Fibroblast of the aortic adventitia (primary cell): ENCODE measurements at places on chromosomes 12 and 14.

DNA sequence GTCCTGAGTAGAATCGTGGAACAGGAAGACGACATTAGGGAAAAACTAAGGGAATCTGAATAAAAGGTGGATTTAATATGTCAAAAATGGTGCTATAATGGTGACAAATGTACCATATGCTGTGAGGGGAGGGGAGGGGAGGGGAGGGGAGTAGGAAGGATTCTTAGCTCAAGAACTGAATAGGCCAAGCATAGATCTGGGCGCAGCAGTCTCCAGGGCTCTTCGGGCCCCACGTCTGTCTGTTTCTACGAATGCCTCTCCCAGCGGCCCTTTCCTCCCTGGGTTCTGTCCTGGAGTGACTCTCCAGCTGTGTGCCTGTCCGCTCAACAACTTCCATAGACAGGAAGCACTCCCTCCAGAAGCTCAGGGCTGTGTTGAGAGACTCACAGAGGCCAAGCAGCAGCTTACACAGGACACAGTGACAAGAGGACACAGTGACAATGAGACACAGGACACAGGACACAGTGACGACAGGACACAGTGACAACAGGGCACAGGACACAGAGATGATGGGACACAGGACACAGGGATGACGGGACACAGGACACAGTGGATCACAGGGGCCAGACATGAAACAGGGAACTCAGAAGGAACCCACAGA is 42.4 kb upstream of the PPP2R5C start:
- no peak for DNase-seq

DNA sequence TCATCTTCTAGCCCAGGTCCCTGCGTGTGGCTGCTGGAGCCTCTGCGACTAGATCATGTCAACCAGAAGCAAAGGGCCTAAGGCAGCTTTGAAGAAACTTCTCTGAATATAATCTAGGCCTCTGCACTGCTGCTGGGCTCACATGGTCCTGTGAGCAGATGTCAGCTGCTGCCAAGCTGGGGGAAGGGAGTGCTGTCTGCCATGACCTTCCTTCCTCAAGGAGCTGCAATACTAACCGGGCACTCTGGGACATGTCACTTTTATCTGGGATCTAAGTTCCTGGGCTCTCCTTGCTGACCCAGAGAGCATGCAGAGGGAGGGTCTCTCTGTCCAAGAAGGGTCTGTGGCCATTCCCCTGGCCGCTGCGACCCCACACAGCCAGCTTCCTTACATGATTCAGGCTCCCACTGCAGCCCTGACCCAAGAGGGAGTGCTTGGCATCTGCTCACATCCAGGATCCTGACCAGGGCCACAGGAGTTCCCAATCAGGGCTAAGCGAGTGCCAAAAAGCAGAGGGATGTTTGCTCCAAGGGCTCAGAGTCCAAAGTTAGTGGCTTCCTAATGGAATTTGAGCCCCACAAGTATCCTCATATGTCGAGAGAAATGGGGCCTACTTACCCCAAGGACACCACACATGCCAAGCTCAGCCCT is 74.0 kb downstream of the PLEKHG3 start:
- DNase-seq, result no peak

DNA sequence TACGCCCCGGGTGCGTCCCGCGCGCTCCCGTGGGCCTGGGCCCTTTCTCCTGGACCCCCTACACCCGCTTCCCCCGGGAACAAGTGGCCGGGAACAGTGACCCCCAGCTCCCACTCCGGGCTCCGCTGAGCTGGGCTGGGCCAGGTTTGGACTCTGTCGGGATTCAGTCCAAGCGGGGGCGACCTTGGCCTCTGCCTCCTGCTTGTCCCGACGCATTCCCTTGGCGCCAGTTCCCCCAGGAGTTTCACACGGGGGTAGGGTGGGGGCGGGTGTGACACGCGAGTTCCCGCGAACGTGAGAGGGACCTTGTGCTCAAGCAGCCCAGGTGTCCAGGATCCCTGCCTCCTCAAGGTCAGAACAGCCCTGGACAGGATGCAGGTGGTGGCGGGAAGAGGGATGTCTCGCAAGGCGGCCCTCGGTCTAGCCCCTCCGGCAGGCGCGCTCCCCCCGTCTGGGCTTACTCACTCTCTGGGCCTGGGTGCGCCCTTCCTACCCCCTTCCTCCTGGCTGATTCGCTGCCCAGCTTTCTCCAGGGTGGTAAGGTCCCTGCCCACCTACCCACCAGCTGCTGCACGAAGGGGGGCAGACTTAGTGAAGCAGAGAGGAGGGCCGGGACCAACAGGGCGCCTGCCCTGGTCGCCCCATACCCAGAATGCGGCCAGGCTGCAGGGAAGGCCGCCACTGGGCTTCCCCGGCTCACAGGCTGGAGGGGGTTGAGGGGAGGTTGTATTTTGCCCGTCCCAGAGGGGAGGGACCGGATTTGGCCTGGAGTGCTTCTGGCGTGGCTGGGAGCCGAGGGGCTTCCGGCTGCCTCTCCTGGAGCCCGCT is 862 bp downstream of the CRIP2 start:
- DNase-seq, result peak; percentile 50

- DNase-seq, result peak; percentile 31
These were observed 2.2 kb upstream of the KRT3 start for GRCh38 chr12:52798003-52798670.

DNA sequence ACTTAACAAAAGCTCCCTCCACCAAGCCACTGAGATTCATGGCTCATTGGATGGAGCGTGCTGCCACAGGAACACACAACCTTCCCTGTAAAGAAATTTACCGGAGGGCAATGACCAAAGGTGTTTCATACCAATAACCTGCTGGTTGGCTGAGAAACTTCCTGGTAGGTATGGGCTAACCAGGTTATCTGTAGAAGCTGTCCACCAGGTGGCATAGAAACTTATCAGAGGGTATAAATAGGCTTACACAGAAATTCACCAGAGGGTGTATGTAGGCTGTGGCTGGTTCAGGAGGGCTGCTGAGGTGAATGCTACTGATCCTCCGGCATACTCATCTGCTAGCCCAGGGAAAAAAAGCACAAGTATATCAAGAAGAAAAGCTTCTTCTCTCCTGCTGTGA is 27.1 kb upstream of the MTERF2 start:
- DNase-seq, result no peak

GRCh38 chr12:10211101-10211939 is 1.4 kb upstream of the GABARAPL1 start:
- no peak for DNase-seq

- DNase-seq, result peak; percentile 97
These were observed 18.0 kb downstream of the TRAF3 start for GRCh38 chr14:102795060-102795925.

GRCh38 chr14:78805570-78805969 is 635.4 kb downstream of the NRXN3 start:
- DNase-seq, result no peak

- DNase-seq, result no peak
These were observed 20.5 kb upstream of the SRRM4 start for GRCh38 chr12:118960865-118961264.

- no peak for DNase-seq
These were observed 570.1 kb downstream of the VRK1 start for GRCh38 chr14:97367278-97367677.

- DNase-seq, result peak; percentile 74
These were observed 150.6 kb upstream of the AEBP2 start for GRCh38 chr12:19288603-19289244.

GRCh38 chr12:13530966-13531365 is 334.4 kb downstream of the EMP1 start:
- no peak for DNase-seq

GRCh38 chr14:67425608-67426007 is 13.6 kb upstream of the PLEK2 start:
- no peak for DNase-seq

- DNase-seq, result no peak
These were observed 219.7 kb upstream of the PKP2 start for GRCh38 chr12:33116284-33116683.

- DNase-seq, result no peak
These were observed 100.1 kb downstream of the SINHCAF start for GRCh38 chr12:31225656-31226535.

DNA sequence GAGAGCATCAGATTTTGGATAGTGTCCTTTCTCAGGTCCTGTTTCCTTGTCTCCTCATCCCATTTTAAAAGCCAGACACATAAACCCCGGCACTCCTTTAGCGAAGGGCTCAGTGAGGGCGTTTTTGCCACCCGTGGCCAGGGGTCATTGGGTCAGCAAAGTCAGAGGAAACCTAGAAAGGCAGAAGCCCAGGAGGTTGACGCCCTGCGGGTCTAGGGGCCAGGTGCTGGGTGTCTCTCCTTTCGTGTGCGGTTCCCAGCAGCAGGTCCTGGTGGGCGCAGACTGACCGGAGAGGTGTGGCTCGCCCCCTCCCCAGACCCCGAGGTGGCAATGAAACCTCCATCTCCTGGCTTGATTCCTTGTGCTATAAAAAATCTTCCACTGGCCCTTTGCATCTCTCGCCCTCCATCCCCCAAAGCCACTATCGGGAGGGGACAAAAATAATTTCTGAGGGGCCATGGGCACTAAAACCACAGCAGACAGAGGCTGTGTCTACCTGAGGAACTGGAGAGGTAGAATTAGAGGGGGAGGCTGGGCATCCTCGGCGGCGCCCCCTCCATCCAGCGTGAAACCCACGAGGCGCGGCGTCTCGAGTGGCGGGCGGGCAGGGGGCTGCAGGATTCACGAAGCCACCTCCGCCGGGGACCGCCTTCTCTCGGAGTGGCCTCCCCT is 858 bp upstream of the FRMD6 start:
- DNase-seq, result no peak

- no peak for DNase-seq
These were observed 1009.8 kb downstream of the NRXN3 start for GRCh38 chr14:79179985-79180384.

- no peak for DNase-seq
These were observed 49.2 kb downstream of the AKAP6 start for GRCh38 chr14:32378284-32378683.

DNA sequence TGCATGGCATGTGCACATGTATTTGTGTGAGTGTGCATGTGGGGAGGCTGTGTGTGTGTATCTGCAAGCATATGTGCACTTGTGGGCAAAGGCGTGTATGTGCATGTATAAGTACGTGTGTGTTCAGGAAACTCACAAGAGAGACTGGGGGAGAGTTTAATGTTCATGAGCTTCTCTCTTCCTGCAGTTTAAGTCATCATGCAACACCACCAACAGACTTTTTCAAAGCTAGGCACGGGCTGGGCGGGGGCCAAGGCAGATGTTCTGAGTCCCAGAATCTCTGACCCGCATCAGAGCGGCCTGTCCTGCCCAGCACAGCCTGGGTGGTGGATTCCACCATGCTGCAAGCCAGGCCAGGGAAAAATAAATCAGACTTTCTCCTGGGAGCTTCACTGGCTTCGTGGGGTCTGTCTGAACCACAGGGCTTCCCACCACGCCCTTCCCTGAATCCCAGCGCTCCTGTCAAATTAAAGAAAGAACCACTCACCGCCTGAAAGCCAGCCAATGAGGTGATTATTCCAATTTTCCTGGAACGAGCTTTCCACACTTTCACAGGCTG is 75.7 kb downstream of the PITPNM2 start:
- DNase-seq, result no peak

DNA sequence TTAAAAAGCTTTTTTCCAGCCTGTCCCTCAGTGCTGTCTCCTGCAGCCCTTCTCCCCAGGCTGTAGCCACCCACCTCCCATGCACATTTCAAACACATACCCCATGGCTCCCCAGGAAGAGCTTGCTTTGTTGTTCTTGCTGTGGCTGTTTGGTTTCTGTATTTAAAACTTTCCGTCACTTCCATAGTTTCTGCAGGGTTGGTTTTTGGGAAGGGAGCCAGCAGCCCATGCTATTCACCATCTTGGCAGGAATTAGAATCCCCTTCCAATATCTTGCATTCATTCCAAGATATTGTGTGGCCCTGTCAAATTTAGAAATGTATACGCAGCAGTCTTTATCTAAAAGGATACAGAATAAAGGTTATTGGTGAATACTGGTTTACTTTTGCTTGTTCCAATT is 29.6 kb downstream of the CFAP251 start:
- DNase-seq, result no peak

DNA sequence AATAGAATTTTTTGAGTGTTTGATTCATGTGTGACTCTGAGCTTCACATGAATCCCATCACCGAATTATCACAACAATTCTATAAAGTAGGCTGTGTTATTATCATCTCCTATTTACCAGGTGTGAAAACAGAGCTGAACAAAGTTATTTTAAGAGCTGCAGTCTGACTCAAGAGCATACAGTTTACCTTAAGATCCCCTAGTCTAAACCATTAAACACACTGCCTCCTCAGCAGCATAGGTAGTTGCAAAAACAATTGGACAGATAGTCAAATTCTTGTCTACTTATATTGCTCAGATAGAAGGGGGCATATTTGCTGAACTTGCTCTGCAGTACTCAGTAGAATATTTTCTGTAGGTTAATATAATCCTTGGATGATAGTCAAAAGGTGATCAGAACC is 219.8 kb upstream of the ATP2B1 start:
- no peak for DNase-seq

DNA sequence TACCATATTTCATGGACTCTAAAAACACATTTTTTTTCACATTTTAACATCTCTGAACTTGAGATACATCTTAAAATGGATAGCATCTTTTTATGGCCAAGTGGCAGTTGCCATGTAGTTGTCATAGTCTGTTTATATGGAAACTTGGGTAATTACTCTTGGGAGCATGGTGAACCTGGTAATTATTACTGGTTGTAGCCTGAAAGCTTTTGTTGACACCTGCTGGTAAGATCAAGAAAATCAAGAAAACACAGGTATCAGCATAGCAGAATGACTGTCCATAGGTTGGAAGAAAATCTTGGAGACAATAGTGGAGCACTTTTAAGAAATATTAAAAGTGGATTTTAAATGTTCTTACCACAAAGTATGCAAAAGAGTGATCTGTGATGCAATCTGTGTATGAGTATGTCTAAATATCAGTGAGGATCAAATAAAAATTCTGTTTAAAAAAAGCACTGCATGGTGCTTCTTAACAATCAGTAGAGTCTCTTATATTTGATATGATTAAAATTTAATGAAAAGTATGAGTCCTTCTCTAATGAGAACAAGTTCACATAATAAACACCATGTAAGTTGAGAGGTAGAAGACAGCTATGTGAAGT is 44.2 kb downstream of the TTC8 start:
- peak; percentile 34 for DNase-seq

- peak; percentile 36 for DNase-seq
These were observed 797.1 kb downstream of the NRXN3 start for GRCh38 chr14:78967111-78967809.

DNA sequence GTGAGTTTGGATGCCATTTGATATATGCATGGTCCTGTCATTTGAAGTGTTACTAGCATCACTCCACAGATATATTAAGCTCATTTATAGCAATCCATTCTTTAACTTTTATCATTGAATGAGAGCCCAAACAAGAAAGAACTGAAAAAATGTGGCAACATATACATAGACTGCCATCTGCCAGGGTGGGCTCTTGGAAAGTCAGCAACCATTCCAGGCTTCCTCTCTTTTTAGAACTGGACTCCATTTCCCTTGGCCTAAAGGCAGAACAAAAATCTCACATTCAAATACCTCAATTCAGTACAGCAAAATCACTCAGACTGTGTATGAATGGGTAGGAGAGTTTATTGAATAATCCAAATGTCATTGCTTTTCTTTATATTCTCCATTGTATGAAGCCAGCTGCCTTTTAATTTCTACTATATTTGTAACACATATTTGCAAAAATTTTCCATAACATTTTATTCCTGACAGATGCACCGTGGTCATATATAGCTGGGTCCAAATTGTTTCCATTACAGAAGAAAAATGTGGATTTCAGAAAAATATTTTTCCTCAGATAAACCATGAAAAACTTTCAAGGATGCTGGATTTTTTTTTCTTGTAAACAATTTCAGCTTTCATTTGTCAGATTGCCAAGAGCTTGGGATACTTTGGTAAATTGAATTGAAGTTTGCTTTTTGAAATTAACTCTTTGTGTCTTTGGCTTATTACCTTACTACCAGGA is 1252.3 kb upstream of the SEL1L start:
- DNase-seq, result no peak

GRCh38 chr14:22500954-22501726 is 87.9 kb downstream of the DAD1 start:
- no peak for DNase-seq
